ENCODE measurements at places on chromosomes 16 and 17. TPM values are rescaled to one million over a fixed set of nuclear protein-coding genes. Genes with fewer than 3 reads are reported as not detected.

DNA sequence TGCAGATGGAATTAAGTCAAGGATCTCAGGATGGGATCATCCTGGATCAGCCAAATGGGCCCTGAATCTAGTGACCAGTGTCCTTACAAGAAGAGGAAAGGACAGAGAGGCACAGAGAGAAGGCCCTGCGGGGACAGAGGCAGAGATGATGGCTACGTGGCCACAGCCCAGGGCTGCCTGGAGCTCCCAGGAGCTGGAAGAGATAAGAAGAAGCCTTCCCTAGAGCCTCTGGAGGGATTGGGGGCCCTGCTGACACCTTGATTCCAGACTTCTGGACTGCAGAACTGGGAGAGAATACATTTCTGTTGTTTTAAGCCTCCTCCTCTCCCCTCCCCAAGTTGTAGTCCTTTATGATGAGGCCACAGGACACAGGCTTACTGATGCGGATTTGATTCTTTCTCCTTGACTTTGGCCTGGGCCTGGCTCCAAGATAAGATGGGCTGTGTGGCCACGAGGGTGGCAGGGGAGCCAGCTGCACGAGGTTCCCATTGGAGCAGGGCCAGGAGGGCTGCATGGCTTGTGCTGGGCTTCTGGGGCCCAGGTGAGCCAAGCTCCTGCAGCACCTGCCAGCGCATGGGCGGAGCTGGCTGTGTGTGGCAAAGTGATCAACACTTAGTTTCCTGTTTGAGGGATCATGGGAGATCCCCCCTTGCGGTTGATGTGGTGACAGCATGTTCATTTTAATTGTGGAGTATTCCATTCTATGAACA lies 146.1 kb downstream of the IRF8 start:
- DNase-seq, result no peak

- no peak for DNase-seq
These were observed 396.5 kb upstream of the SOX9 start for GRCh38 chr17:71724339-71724738.

DNA sequence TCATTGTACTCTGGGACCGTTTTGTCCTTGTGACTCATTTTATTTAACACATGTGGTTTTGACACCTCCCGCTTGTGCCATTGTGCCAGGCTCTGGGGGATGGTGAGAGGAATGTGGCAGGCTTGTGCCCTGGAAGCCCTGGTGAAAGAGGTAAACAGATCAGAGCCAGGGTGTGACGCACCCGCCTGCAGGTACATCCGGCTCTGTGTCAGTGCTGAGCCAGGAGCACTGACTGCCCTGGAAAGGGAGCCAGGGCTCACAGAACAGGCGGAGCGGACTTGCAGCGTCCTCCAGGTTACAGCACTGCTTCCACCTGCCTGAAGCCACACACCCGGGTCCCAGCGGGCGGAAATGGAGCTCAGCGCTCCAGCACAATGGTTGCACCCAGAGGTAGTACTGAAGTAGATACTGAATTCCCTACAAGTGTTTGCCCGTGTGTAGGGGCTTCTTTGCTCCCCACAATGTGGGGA lies 30.6 kb downstream of the CDRT15 start:
- no peak for DNase-seq

DNA sequence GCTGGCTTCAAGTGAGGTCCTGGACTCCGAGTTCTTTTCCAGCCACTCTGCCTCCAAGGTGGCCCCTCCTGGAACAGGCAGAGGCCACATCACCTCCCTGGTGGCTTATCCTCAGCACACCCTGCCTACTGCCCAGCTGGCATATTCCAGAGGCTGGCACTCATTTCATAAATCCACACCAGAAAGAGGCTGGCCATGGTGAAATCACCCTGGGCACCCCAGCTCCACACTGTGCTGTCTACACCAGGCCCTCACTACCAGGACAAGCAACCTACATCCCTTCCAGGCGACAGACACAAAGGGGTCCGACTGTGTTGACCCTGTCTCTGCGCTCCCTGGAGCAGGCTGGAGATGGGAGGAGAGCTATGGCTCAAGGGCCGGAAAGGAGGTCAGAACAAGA lies 100.2 kb downstream of the C16orf78 start:
- DNase-seq, result no peak

DNA sequence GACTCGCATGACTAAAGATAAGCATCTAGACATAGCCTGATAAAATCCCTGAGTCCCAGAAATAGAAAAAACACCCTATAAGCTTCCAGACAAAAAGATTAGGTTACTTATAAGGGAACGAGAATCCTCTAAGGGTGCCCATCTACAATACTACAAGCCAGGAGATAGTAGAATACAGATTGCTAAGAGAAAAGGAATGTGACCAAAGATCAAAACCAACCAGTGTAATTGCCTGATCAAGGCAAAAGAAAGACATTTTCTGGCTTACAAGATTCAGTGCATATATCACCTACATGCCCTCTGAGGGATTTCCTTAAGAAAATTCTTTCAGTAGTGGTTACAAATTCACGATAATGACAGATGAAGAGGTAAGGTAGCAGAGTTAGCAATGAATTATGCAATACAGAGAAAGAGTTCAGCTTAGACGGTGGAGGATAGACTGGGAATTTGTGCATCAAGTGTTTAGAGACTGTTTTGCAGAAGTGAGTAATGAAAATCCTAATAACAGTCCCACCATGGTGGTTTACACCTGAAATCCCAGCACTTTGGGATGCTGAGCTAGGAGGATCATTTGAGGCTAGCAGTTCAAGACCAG lies 35.0 kb downstream of the BCL7C start:
- no peak for DNase-seq

DNA sequence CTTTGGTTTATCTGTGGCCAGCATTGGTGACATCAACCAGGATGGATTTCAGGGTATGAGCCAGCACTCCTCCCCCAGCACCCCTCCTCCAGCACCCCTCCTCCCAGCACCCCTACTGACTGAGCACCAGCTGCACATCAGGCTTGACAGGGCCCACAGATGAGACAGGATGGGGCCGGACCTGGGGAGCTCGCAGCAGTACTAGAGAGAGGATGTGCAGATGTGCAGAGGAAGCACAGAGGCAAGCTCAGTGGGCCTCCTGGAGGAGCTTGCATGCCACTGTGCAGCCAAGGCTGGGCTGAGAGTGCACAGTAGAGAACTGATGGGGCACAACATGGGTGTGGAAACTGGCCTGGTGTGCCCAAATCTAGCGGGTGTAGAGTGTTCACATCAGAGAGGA lies 16.2 kb downstream of the ITGA3 start:
- no peak for DNase-seq

Gene PHKB
- total RNA-seq, result 162 TPM

DNA sequence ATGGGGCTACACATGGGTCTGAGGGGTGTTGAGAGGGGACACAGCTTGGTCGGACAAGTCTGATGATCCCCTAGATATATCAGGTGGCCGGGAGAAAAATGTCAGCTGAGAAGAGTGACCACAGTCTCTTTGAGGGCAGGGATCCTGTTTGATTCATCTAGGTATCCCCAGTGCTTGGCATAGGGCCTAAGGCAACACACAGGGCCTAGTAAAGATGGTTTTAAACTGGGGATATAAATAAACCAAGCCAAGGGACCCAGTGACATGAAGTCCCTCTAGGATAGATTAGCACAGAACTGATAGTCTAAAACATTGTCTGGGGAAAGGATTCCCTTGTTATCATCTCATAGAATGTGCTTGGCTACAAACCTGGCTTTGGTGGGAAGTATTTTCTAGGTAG lies 1.4 kb downstream of the ERCC4 start:
- DNase-seq, result no peak

GRCh38 chr17:47720754-47721533 lies 12.1 kb upstream of the TBX21 start:
- no peak for DNase-seq

Gene STH
- not detected for total RNA-seq

Gene IRX6
- total RNA-seq, result not detected

- DNase-seq, result no peak
These were observed 12.5 kb downstream of the CAPN15 start for GRCh38 chr16:539901-540530.

Data from urinary bladder (tissue), 4 donors.